ENCODE measurements at places on chromosomes 7 and 10.

- peak within 1 kb of the TSS; percentile 61 for H3K4me3 ChIP-seq
- H3K4me1 ChIP-seq: peaks cover 23% of the 10 kb centered on the region
- peaks cover 22% of the 10 kb centered on the region for H3K36me3 ChIP-seq
- no peak within 1 kb of the TSS for H3K27ac ChIP-seq
Measured at GRCh38 chr7:35253710-35254495, at the start of gene TBX20. Gene TBX20 (minus strand): TSS chr7:35254100. CDS start chr7:35253620, 480 bp downstream.

GRCh38 chr10:49656845-49657493, 22.5 kb upstream of the C10orf53 start:
- H3K4me1 ChIP-seq: no peaks in the 10 kb centered on the region
- H3K4me3 ChIP-seq: no peak overlapping the region
- peaks cover 2% of the 10 kb centered on the region for H3K27me3 ChIP-seq
- H3K27ac ChIP-seq: no peak overlapping the region

- no peaks in the 10 kb centered on the region for H3K4me1 ChIP-seq
- DNase-seq: no peak
Measured at GRCh38 chr10:25934621-25935139, 651 bp downstream of the MYO3A start.

DNA sequence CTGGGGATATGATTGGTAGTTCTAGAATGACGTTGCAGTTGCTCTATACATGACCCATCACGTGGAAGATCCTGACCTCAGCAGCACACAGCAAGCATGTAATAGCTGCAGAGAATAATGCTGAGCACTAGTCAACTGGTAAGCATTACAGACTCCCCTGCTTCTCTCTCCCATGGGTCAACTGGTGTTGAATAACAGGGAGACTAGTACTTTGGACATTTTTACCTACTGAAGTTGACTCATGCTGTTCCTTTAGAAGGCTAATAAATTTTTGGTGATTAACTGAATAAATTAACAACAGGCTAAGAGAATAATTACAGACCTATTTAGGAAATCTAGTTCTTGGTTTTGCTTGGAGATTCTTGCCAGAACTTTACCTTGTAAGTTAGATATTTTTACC, 234.1 kb downstream of the AUTS2 start:
- no peaks in the 10 kb centered on the region for H3K4me1 ChIP-seq
- H3K27ac ChIP-seq: no peak overlapping the region
- H3K27me3 ChIP-seq: peaks cover 5% of the 10 kb centered on the region
- no peak for DNase-seq

DNA sequence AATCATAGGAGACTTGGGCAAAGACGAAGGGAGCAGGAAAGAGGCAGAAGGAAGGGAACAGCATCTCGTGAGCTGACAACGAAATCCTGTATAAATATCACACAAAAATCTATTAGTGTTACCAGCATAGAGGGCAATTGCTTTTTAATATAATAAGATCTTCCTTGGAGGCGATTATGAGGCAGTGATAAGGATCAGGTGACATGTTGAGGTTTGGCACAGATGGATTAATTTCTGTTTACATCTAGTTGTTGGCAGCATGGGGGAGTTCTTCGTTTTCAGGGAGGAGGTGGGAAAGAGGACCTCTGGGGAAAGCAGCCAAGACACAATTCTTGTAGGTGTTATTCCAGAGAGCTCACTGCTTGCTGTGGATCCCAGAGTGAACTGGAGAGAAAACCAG, 163.8 kb downstream of the PLXNA4 start:
- H3K27me3 ChIP-seq: peaks cover 22% of the 10 kb centered on the region
- DNase-seq: no peak
- H3K4me3 ChIP-seq: no peak overlapping the region
- no peak overlapping the region for H3K27ac ChIP-seq

GRCh38 chr7:80453699-80454340, 58.0 kb downstream of the GNAT3 start:
- no peak overlapping the region for H3K27ac ChIP-seq
- H3K4me3 ChIP-seq: no peak overlapping the region
- no peak for DNase-seq

- H3K27ac ChIP-seq: no peak overlapping the region
- no peak for DNase-seq
- no peaks in the 10 kb centered on the region for H3K4me1 ChIP-seq
- peaks cover 24% of the 10 kb centered on the region for H3K27me3 ChIP-seq
Measured at GRCh38 chr7:112500619-112501018, 19.8 kb downstream of the LSMEM1 start.

- H3K4me1 ChIP-seq: no peaks in the 10 kb centered on the region
- H3K27me3 ChIP-seq: no peaks in the 10 kb centered on the region
- H3K27ac ChIP-seq: no peak overlapping the region
- DNase-seq: no peak
- H3K36me3 ChIP-seq: no peaks in the 10 kb centered on the region
Measured at GRCh38 chr7:120370954-120371353, 98.0 kb downstream of the KCND2 start.

DNA sequence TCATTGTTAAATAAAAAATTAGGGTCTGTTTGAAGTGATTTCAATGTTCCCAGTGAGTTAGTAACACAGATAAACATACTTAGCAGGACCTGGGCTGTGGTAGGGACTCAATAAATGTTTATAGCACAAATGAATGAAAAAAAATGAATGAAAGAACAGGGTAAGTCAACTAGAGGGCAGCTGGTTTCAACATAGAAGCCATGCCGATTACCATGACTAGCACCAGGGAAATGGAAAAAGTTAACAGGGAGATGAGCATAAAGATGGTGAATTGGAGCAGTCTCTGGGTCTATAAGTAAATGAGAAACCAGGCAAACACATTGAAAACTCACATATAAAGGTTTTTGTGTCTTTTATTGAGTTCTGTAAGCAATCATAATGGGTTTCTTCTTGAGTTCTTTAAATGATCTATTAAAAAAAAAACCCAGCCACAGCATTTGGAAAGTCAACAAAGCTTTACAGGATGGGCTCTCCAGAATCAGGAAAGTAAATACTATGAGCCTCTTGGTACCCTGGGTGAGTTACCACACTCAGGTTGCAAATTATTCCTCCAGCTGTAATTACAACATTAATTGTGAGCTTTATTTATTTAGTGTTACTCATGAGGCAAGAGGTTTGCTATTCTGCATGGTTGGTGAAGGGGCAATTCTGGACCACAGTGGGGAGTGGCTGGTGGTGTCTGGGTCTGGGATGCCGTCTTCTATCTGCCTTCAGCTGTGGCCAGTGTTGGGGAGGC, 46.1 kb upstream of the MTPN start:
- no peak overlapping the region for H3K4me3 ChIP-seq
- no peaks in the 10 kb centered on the region for H3K27me3 ChIP-seq
- H3K27ac ChIP-seq: no peak overlapping the region
- no peaks in the 10 kb centered on the region for H3K36me3 ChIP-seq

GRCh38 chr7:117158941-117159697, 163.7 kb downstream of the WNT2 start:
- DNase-seq: no peak
- no peak overlapping the region for H3K4me3 ChIP-seq
- H3K27ac ChIP-seq: no peak overlapping the region
- H3K27me3 ChIP-seq: no peaks in the 10 kb centered on the region
- H3K36me3 ChIP-seq: no peaks in the 10 kb centered on the region
- no peaks in the 10 kb centered on the region for H3K4me1 ChIP-seq

- no peak overlapping the region for H3K27ac ChIP-seq
- H3K36me3 ChIP-seq: peaks cover 24% of the 10 kb centered on the region
- H3K27me3 ChIP-seq: no peaks in the 10 kb centered on the region
- H3K4me3 ChIP-seq: no peak overlapping the region
- H3K4me1 ChIP-seq: peaks cover 1% of the 10 kb centered on the region
Measured at GRCh38 chr7:36620166-36620708, 104.1 kb downstream of the AOAH start.

DNA sequence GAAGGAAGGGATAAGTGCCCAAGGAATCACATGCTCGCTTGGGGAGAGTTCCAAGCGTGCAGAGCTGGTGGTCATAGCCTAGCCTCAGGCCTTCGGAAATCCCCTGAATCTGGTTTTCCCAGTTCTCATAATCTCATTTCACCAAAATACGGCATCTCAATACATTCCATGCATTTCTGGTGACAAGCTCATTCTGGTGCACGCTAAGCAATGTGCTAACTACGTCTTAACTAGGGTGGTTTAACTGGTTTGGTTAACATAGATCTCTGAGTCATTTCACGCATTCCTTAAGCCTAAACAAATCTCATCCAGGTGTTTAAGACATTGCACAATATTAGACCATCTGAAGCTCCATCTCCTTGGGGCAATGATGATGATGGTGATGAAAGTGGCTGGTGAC, 72.9 kb upstream of the STEAP1B start:
- DNase-seq: no peak
- no peak overlapping the region for H3K4me3 ChIP-seq
- peaks cover 9% of the 10 kb centered on the region for H3K36me3 ChIP-seq
- peaks cover 66% of the 10 kb centered on the region for H3K27me3 ChIP-seq
- H3K27ac ChIP-seq: no peak overlapping the region
- H3K4me1 ChIP-seq: peaks cover 10% of the 10 kb centered on the region

DNA sequence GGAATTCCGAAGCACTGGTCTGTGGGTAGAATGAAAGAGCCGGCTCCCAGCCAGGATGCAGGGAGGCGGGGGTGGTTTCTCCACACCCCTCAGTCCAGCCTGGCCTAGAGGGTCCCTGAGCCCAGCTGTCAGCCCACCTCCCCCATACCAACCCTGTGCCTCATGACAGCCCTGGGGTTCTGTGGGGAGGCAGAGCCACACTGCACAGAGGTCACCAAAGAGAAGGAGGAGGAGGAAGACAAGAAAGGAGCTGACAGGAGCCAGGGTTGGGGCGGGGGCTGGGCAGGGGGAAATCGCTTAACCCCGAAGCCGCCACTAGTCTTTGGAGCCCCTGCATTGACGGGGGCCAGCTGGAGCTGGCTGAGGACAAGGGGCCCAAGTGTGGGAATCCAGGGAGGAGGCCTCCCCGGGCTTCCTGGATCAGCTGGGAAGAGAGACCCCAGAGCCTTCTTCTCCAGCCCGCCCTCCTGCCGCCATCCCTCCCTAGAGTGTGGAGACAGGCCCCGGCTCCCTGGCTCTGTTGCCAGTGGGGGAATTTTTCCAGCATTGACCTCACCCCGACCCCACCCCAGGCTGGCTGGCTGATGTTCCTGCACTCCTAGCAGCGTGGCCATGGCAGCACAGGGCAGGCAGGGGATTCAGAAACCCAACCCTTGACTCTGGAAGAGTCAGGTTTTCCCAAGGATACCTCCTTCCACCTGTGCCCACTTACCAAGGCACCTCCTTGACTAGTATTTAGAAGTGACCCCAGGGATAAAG, 32.5 kb downstream of the KAZALD1 start:
- H3K27ac ChIP-seq: no peak overlapping the region
- H3K4me3 ChIP-seq: no peak overlapping the region
- no peaks in the 10 kb centered on the region for H3K4me1 ChIP-seq
- no peaks in the 10 kb centered on the region for H3K36me3 ChIP-seq
- DNase-seq: no peak

DNA sequence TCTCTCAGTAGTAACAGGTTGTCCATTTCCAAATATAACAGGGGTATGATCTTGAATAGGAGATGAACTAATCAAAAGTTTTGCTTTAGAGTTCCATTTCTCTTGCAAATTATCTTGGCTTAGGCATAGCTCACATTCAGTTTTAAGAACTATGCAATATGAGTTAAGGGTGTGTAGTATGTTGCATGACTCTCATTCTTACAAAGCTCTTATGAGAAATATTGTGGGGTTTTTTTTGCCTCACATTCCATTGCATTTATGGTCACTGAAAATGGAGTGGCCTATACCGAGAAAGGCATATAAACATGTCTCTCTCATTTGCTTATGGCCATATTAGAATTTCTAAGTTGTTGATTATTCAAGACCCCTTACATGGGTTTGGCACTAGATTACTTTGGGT, 48.5 kb upstream of the LAMB1 start:
- no peaks in the 10 kb centered on the region for H3K4me1 ChIP-seq
- no peaks in the 10 kb centered on the region for H3K36me3 ChIP-seq
- no peak overlapping the region for H3K4me3 ChIP-seq
- no peak for DNase-seq

- peak overlapping the region; percentile 75 for H3K27ac ChIP-seq
- no peak for DNase-seq
- H3K4me3 ChIP-seq: peak overlapping the region; percentile 24
- H3K36me3 ChIP-seq: peaks cover 23% of the 10 kb centered on the region
Measured at GRCh38 chr10:63236113-63236935, 103.2 kb downstream of the NRBF2 start.

DNA sequence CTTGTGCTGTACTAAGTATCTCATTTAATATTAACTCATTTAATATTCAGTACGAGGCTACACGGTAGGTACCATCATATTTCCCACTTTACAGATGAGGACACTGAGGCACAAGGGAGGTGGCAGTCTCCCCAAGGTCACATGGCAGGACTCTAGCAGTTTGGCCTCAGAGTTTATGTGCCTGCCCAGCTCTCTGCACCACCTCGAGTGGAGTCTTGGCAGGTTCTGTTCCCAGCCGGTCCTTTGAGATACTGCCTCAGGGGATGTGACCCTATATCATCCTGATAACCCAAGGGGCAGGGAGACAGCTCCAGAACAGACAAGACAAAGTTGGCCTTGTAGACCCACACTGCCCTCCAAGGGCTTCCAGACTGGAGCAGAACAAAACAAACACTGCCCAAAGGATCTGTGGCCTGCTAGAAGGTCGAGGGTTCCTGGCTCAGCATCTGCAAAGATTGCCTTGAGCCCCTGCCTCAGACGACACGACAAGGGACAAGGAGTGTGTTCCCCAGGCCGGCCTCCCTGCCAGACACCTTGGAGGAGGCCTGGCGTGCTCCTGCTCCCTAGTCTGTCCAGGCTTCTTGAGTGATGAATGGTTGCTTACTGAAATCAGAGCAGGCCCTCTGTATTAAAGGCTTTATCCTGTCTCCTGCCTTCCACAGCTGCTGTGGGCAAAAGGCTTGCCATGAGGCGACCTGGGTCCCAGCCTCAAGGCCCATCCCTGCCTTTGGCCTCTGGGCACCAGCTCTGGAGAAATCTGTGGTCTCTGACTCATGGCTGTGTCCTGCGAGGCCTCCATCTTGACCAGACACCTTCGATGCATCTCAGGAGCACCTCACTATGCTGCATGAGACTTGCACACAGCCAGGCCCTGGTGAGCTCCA, 3.9 kb upstream of the PWWP2B start:
- H3K4me1 ChIP-seq: peaks cover 6% of the 10 kb centered on the region
- no peak overlapping the region for H3K27ac ChIP-seq
- no peak for DNase-seq

DNA sequence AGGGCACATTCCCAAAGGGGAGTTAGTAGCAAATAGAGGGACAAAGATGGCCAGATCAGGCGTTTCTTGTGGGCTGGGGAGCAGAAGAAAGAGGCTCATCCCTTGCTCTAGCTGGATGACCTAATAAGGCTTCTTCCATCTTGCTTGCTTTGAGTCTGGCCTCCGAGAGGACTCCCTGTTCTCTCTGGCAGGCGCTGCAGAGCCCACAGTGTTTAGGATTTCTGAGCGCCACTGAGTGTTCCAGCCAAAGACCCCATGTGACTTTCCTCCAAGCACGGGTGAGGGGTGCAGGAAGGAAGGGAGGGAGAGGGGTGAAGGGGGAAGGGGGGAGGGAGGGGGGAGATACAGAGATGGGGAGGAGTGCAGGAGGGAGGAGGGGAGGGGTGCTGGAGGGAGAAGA, 203.8 kb upstream of the SVIL start:
- no peak overlapping the region for H3K4me3 ChIP-seq
- no peak overlapping the region for H3K27ac ChIP-seq
- no peaks in the 10 kb centered on the region for H3K36me3 ChIP-seq
- peaks cover 10% of the 10 kb centered on the region for H3K27me3 ChIP-seq
- H3K4me1 ChIP-seq: no peaks in the 10 kb centered on the region
